Pancreas (tissue), 10 donors: ENCODE measurements at places on chromosomes 5 and 9. TPM values are rescaled to one million over a fixed set of nuclear protein-coding genes. Genes with fewer than 3 reads are reported as not detected.

GRCh38 chr5:102231693-102232619 lies 64.1 kb downstream of the SLCO4C1 start:
- no peak for DNase-seq

DNA sequence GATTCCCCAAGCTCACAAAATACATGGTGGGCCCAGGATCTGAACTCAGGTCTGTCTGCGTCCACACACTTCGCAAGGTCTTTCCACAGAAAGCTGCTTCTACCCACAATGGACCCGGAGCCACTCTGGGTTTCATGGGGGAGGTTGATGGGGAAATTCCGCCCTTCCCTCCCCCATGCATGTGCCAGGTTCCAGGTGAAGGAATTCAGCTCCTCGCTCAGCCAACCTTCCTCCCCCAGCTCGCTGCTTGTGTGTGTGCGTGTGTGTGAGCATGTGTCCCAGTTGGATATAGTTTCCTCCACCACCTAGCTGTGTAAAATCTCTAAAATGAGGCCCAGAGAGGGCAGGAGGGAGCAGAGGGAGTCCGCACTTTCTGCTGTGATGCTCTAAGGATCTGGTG lies 1.0 kb downstream of the PTGS1 start:
- DNase-seq: no peak

DNA sequence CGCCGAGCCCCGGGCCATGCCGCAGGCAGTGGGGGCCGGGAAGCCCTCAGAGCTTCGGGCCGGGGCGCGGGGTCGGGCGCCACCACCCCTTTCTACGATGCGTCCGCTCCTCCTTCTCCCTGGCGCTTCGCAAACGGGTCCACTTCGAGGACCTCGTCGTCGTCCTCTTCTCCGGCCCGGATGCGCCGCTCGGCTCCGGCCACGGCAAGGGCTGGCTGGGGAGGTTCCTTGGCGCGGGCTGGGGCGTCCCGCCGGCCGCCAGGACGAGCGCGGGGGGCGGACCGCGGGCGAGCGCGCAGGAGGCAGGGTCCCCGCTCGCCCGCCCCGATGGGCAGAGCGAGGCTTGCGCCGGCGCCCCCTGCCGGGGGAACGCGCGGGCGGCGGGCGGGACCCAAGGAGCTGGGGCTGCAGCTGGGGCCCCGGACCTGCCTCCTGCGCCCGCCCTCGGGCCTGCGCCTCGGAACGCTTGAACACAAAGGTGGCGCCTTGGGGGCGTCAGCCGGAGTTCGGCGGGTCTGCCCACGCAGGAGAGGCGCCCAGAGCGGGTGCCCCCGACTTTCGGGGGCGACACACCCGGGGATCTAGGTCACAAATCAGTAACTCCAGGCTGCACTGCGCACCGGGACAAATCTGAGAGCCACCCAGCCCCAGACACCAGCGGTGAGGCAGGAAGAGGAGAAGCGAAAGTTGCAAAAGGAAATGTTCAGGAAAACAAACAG lies at the start of gene ROR2:
ROR2 (minus strand) TSS at position 283 of the 719 bp plus-strand sequence.
- peak; percentile 67 for DNase-seq

GRCh38 chr5:121251954-121252353 lies 599.7 kb upstream of the FTMT start:
- no peak for DNase-seq

GRCh38 chr5:99543841-99544240 lies 615.0 kb upstream of the CHD1 start:
- DNase-seq: no peak

DNA sequence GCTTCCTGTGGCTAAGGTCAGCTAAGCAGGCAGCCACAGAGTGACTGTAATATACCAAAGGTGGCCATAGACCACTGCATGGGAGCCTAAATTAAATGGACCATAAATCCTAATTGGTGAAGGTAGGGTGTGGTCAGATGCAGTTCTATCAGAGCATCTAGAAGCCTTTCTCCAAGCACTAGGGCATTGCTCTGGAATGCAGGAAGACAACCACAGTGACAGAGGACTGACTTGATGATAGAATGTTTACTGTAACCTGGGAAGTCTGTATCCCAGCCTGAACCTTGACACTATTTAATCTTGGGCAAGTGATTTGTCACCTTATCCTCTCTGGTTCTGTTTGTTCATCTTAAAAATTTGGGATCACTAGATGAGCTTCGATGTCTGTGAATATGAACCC lies 2.3 kb downstream of the FBXO38 start:
- DNase-seq: no peak

DNA sequence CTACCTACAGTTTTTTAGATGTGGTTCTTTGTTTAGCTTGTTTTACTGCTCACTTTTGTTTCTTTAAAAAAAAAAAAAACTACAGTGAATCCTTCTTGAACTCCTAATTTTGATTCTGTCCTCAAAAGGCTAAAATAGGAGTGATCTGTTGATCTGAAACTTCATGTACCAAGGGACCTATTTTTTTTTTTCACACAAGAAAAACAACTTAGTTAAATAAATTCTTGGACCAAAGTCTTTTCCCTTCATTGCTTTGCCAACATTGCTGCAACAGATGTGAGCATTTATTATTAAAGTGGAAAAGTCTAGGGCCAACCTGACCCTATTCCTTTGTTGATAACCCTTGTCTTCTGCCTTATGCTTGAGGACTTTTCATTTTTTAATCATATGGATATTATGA lies 236.8 kb downstream of the ARHGEF28 start:
- DNase-seq: no peak

DNA sequence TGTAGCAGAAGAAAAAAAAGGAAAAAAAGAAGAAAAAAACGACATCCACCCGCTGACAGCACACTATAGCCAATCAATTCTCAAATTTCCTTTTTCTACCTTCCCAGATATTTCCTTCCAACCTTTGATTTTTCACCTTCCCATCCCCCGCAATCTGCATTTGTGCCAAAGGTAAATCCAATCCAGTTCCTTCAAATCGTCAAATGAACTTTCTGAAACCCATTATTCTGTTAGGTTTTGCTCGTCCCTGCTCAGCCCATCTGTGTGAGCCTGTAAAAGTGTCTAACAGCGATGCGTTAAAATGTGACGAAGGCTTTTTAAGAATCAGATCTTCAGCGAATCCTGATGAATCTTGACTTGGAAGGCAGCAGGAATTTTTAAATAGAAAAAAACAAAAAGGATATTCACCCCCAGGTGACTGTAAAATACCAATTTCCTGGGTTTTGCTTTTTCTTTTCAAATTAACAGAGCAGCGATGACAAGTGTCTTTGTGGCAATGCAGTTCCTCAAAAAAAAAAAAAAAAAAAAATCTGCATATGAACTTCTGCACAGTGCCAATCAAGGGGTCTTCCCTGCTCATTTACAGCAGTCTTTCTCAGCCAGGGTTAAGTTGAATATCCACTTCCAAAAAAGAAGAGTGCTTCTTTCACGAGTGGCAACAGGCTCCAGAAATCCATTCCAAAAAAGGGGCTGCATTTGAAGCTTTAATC lies 367 bp upstream of the SHC3 start:
- no peak for DNase-seq

- no peak for DNase-seq
These were observed 42.0 kb downstream of the UBE2QL1 start for GRCh38 chr5:6490693-6491092.

- DNase-seq: no peak
These were observed 335.7 kb downstream of the PRELID2 start for GRCh38 chr5:145499483-145499882.

Gene CD74
- 116 TPM for total RNA-seq

Gene PTCH1
- total RNA-seq: 11.6 TPM
